ENCODE measurements at places on chromosomes 6 and 20.

- no peak for DNase-seq
These were observed 1.0 kb downstream of the RALGAPA2 start for GRCh38 chr20:20711413-20711812.

- no peak for DNase-seq
These were observed 169.1 kb downstream of the IBTK start for GRCh38 chr6:82078286-82078908.

GRCh38 chr20:2207770-2208097 lies 88.1 kb upstream of the TGM3 start:
- DNase-seq: no peak

DNA sequence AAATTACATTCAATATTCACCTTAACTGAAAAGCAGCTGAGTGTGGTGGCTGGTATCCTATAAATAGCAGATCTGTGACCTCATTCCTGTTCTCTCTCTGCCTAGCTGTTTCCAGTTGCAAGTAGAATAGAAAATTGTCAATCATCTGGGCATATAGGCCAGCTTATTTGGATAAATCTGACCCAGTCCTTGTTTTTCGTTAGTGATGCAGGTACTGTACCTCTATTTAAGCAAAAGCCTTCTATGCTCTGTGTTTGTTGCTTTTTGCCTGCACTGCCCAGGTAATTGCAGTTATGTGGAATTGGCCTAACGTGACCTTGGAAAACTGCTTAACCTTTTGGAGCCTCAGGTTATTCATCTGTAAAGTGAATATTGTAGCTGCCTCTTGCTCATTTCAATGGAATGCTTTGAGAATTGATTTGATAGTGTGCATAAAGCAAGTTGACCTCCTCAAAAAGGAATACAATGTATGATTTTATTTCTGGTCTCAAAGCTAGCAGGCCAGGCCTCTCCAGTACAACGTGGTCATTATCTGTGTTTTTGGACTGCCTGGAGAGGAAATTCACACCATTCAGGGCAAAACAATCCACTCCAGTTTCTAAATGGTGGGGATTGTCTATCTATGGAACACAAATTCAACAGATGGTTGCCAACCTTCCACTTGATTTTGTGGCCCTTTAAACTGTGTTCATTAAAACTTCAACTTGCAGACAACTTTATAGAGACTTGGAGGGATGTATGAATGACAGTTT lies 508.7 kb upstream of the CITED2 start:
- no peak for DNase-seq

- no peak for DNase-seq
These were observed 308.3 kb upstream of the FOXQ1 start for GRCh38 chr6:1003394-1004160.

- peak; percentile 38 for DNase-seq
These were observed 50.7 kb downstream of the SLC26A8 start for GRCh38 chr6:35973670-35974222.

GRCh38 chr6:170289951-170290295 lies 955 bp downstream of the DLL1 start:
- no peak for DNase-seq

- DNase-seq: no peak
These were observed 70.4 kb downstream of the NOL4L start for GRCh38 chr20:32514760-32515159.

- DNase-seq: peak; percentile 68
These were observed 4.0 kb downstream of the VARS1 start for GRCh38 chr6:31791324-31792089.

GRCh38 chr20:63699466-63700198 lies 3.2 kb downstream of the TNFRSF6B start:
- peak; percentile 31 for DNase-seq

DNA sequence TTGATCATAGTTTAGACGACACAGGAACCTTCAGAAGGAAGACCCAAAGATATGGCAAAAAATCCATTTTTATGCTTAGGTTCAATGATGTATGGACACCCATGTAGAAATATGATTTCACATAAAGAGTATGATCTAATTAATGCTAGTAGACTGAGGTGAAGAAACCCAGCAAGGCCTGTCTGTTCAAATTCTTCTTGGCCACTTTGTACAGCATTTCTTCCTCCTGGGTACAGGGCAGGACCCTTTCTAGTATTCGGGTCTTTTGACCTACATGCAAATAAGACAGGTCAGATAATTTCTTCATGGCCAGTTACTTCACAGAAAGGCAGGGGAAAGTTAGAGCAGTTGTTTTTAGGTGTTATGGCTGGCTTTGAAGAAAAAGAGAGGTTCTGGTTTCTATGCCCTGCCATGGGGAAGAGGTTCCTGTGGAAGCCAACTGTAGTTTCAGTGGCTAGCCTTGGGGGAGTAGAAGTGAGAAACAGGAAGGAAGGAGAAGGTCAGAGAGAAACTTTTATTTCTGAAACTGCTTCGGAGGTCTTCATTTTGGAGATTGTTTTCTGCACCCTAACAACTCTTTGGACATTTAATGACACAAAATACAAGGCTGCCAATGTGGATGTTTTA lies 208.3 kb downstream of the PTPRK start:
- DNase-seq: no peak

- peak; percentile 61 for DNase-seq
These were observed 64.6 kb upstream of the TXNDC5 start for GRCh38 chr6:7974938-7975763.

DNA sequence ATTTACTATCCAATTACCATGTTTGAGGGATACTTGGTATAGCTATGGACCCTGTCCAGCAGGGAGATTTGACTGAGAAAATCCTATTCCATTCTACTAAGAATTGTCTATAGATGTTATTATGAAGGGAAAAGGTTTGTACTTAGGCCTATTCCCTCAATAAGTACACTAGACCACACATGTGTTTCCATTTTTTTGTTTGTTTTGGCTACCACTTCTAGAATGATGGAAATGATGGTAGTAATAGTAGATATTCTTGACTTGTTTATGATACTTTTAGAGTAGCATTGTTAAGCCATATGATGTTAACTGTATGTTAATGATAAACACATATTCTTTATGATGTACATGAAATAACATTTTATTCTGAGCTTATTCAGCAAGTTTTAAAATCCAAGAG lies 144.8 kb downstream of the OGFRL1 start:
- DNase-seq: no peak

DNA sequence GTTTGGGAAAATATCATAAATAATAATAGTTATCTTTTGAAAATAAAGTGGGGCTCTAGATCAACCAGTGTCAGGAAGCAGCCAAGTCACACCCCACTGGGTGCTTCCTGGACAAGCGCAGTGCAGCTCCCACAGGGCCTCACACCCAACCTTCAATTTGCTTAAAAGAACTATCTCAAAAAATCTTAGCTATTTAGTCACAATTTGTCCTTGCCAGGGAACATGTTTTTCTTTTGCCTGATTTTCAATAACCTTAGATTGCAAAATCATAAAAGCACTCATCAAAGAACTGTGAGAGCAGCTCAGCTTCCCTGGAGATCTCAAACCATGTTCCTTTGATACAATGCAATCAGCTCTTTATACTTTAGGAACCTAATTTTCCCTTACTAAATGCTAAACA lies 1.6 kb upstream of the NCOA7 start:
- DNase-seq: no peak

DNA sequence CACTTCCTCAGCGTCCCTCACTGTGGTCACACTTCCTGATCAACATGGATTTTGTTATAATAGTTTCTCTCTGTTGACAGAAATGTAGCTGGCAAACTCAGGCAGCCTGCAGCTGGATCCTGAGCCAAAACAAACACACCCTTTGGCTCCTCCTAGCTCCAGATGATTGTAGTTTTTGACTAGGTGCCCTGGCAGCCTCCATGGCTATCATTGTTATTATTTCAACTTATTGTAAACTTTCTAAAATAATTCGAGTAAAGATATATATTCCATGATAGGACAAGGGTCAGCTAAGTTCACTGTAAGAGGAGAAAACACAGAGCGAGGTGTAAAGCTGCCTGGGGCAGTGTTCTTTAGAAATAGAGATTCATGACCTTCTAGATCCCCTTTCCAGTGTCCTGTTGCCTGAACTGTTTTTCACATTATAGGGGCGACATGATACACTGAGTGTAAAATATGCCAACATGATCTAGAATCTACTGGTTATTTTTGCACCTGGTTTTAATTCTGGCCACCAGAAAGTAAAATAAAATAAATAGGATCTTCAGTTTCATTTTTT lies 98.2 kb upstream of the HDGFL1 start:
- DNase-seq: no peak

DNA sequence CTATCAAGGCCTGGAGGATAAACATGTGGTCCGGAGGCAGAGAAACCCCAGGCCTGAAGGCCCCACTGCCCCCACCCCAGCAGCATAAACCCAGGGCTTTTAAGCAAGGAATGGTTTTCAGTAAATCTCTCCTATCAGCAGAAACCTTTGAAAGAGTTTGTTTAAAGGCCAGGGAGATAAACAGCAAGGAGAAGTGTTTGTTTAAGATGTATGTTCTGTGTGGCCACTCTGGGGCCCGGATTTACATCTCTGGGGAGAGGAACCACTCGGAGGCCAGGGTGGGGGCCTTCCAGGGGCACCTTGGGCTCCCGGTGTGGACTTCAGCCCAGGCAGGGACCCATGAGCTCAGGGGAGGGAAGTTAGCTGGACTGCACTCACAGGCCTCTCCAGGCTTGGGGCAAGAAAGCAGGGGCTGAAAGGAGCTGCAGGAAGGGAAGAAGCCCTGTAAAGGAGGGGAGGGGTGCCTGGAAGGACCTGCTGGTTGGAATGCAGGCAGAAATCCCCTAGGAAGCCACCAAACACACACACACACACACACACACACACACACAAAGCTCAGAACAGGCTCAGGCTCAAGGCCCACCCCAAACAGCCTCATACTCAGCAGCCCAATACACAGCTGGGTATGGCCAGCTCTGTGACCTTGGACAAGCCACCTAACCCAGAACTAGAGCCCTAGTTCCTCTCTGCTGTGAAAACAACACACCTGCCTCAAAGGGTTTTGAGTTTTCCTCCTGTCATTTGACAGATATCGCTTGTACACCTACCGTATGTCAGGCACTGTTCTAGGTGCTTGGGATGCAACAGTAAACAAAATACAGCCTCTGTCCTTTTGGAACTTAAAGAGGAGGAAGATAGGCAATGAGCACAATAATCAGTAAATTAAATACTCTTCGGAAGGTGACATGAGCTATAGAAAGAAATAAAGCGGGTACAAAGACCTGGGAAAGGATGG lies 26.2 kb upstream of the FOXP4 start:
- DNase-seq: no peak

DNA sequence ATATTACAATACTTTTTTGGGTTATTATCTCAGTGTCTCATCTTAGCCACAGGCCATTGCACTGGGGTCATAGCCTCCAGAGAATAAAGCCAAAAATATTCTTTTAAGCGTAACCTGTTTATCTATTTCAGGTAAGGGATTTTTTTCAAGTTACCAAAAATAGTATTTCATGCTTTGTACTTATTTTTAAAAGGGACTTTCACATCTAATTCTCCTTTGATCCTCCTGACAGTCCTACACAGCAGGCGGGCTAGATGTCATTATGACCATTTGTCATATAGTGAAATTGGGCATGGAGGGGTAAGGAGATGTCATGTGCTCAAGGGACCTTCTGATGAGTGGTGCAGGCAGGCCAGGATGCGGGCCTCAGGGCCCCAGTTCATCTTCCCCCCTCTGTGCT lies 68.9 kb downstream of the TBC1D7 start:
- no peak for DNase-seq

DNA sequence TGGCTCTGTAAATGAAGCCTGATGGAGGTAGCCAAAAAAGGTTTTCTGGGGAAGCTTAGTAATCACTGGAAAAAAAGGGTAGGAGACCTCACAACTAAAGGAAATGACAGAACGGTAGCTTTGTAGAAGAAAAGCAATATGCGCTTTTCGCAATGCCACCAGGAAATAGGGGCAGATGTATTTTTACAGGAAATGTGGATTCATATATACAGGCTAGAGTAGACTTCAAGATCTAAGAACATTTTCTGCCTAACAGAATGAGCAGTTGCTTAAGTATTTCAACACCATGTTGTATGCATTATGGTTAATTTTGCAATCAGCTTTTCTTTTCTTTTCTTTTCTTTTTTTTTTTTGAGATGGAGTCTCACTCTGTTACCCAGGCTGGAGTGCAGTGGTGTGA lies 219.6 kb downstream of the CD83 start:
- no peak for DNase-seq
